ENCODE measurements at places on chromosomes 3 and 15.

GRCh38 chr3:46429250-46429649 lies 22.2 kb downstream of the CCRL2 start:
- DNase-seq, result no peak

- DNase-seq, result peak; percentile 6
These were observed 103.0 kb downstream of the PGPEP1L start for GRCh38 chr15:98904544-98904943.

DNA sequence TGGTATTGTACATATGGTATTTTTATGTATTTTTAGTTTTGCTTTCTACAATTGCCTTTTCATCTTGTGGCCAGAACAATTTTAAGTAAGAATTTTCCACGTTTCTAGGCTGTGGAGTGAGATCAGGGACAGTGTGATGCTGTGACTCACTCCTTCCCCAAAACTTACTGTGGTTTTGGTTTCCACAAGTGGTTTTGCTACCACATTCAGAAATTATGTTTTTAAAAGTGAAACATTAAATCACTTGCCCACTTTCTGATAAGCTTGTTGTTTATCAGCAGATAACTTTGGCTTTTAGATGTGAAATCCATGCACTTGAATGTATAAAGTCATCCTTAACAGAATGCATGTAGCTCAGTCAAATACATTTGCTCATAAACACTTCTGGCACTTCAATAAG lies 192.2 kb upstream of the THRB start:
- DNase-seq, result no peak

GRCh38 chr15:56428821-56429458 lies 36.0 kb downstream of the MNS1 start:
- DNase-seq, result peak; percentile 14

- DNase-seq, result no peak
These were observed 702 bp upstream of the GPX1 start for GRCh38 chr3:49358884-49359225.

DNA sequence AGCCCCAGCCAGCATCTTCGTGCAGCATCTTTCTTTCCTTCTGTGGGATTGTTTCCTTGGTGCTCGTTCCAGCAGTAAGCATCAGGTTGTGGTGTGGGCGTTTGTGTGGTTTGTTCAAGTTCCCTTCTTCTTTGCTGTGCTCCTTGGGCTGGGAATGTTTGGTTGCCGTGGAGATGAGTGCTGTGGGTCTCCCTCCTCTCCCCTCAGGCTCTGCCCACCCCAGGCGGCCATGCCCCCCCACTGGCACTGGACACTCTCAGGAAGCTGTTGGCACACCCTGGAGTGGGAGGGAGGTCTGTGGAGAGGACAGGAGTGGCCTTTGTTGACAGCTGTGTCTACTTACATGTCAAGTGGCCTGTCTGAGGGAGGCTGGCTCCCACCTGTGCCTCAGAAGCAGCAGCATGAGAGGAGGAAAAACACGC lies 46.5 kb upstream of the SACM1L start:
- peak; percentile 33 for DNase-seq

- DNase-seq, result no peak
These were observed 805 bp upstream of the PARP16 start for GRCh38 chr15:65287520-65287855.

GRCh38 chr15:30954674-30955073 lies 36.8 kb downstream of the MTMR10 start:
- no peak for DNase-seq

DNA sequence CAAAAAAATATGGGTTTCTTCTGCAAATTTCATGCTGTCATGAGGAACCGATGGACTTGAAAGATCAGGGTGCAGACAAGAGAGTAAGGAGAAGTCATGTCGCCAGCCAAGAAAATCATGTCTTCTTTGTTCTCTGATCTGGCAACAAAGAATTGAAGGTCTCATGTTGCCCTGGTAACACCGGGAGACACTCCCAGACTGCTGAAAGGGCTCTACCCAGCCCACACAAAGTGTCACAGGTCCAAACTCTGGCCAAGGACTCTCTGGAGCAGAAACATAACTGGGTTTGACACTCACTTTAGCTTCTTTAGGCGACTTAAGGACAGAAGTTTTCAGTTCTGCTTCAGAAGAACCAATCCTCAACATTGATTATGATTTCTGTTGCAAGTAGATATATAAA lies 42.9 kb downstream of the SIDT1 start:
- no peak for DNase-seq

DNA sequence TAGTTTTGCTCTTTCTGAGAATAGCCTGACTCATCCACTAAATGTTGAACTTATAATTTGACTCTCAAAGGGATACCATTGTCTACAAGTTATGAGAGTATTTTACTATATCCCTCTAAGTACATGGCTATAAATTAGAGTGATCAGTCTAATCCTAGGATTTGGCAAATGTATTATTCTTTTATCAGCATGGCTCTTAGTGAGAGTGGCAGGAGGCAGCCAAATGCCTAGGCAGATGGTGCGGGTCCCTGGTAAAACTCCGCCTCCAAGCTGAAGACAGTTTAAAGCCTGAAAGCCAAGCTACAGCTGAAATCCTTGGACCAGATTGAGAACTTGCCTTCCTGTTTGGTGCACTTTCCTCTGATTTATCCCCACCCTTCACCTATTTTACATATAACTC lies 631.8 kb downstream of the SQOR start:
- DNase-seq, result no peak

- DNase-seq, result no peak
These were observed 277.1 kb downstream of the MAGI1 start for GRCh38 chr3:65761446-65762234.

GRCh38 chr3:131326307-131326706 lies 55.3 kb upstream of the NUDT16 start:
- no peak for DNase-seq

DNA sequence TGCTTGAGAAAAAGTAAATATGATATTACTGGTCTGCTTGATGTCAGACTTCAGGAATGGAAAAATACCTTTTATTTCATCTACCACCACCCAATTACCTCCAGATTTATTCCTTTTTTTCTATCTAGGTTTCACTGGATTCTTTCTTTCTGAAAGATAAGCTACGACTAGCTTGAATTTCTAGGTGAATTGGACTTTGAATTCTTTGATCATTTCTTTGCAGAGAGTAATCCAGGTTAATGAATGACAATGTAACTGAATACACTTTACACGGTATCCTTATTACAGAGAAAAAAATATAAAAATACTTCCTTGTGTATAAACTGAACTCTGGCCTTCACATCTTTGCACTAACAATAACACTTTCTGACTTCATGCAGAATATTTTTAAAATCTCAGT lies 59.5 kb upstream of the TRPC1 start:
- no peak for DNase-seq

DNA sequence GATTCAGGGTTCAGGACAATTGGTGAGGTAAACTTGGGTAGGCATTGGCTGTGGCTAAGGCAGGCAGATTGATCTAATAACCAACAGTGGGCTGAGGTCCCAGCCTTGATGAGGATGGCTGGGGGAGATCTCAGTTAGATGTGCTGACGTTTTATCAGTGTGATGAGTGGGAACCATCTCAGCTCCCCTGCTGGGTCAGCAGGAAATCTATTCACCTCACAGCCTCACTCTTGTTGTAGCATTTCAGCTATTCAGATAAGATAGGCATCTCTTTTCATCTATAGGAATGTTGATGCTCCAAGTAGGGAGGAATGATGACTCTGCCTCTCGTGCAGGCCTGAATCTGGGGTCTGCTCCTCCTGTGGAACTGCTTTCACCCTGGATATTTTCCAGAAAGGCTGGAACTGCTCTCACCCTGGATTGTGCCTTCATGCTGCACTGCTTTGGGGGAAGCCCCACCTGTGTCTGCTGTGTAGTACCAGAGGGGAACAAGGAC lies 973.7 kb downstream of the NSUN3 start:
- no peak for DNase-seq

GRCh38 chr15:72671525-72671924 lies 14.5 kb downstream of the HIGD2B start:
- DNase-seq, result no peak

DNA sequence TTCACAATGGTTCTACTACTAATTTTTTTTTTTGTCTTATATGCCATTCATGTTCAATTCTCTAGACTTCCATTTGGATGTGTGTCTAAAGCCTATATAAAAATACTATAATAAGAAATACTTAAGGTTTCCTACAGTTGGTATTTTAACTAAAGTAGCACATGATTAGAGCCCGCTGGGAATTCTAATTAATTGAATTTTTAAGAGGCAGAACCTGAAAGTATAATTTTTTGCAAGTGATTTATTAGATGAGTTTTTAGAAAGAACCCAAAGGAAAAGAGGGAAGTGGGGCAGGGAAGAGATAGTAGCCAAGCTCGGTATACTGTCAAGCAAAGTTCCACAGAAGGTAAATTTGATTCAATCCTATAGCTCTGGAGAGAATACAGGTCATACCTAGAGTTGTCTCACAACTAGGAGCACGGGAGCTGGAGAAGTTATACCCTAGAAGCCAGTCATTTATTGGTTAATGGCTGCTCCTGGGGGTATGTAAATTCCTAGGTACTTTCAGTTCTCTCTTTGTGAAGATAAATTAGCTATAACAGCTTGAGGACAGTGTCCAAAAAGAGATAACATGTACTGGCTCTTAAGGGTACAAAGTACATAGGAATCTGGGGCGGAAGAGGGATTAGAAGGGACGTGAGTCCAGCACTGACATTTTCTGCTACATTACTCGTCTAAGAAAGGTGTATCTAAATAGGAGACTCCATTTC lies 225.6 kb downstream of the CNTN6 start:
- no peak for DNase-seq

- DNase-seq, result no peak
These were observed 492.6 kb downstream of the SQOR start for GRCh38 chr15:46127361-46127874.

DNA sequence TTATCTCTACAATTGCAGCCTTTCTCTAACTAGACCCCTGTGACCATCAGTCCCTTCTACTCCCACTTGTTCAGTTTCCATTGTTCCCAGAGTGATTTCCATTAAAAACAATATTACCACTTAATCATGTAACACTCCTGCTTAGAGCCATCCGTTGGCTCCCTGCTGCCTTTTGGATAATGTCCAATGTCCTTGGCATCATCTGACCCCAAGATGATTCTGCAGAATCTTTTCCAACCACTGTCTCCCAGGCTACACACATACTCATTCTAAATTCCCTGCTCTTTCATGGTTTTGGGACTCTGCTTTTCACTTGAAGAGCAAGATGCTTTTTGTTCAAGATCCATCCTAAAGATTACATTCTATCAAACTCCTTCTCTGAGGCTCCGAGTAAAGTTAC lies 7.1 kb downstream of the KCNH8 start:
- no peak for DNase-seq

- DNase-seq, result no peak
These were observed 92.5 kb downstream of the ADAMTS9 start for GRCh38 chr3:64595253-64595694.
